ENCODE measurements at places on chromosomes 5 and 9.

GRCh38 chr5:81516091-81516490, 122.2 kb upstream of the ACOT12 start:
- no peak for DNase-seq

DNA sequence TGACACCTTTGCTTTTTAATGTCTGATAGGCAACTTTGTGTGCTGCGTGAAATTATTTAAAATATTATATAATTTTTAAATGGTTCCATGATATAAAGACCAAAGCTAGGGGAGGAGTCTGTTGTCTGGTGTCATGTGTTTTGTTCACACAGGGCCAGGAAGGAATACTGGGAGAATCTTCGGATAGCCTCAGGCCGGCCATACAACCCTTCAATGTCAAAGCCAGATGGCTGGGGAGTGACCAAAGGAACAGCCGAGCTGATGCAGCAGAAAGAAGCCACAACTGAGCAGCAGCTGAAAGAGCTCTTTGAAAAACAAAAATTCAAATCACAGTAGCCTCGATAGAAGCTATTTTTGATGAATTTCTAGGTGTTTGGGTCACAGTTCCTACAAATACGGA, 19.2 kb downstream of the BHMT start:
- DNase-seq, result no peak

DNA sequence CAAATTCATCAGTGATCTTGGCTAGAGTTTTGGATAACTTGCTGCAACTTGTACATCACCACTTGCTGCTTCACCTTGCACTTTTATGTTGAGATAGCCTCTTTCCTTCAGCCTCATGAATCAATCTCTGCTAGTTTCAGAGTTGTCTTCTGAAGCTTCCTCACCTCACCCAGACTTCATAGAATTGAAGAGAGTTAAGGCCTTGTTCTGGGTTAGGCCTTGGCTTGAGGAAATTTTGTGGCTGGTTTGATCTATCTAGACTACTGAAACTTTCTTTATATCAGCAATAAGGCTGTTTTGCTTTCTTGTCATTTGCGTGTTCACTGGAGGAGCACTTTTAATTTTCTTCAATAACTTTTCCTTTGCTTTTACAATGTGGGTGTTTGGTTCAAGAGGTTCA, 12.8 kb downstream of the FER start:
- no peak for DNase-seq

DNA sequence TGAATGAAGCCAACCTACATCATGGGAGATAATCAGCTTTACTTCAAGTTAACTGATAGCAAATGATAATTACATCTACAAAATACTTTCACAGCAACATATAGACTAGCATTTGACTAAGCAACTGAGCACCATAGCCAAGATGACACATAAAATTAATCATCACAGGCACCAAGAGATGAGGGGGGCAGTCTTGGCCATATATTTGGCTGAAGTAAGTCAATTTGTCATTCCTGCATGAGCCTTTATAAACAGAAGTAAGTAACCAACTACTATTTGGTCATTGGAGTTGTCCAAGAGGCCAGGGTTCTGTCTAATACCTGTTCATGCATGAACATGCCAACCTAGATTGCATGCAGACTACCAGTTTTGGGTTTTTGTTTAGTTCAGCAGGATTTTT, 53.6 kb downstream of the PDCD1LG2 start:
- no peak for DNase-seq
